Epithelial cell of prostate (primary cell): ENCODE measurements at places on chromosomes 2 and 18.

- DNase-seq: no peak
Measured at GRCh38 chr2:115299199-115299598, 856.8 kb downstream of the DPP10 start.

DNA sequence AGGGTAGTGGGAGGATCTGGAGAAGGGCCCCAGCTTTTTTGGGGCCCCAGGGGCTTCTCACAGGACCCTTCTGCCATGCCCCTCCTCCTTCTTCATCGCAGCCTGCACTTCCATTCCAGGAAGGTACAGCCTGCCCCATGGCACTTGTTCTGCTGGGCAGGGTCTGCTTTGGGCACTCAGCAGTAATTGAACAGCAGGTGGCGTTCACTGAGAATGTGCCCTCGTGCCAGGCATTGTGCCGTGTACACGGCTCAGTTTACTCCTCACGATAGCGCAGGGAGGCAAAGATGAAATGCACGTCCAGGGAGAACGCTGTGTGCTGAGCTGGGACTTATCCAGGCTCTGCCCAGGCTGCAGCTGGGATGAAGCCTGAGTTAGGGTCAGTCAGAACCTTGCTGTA is 54.8 kb upstream of the ASB18 start:
- no peak for DNase-seq

GRCh38 chr2:229715895-229716507 is 1.6 kb upstream of the DNER start:
- no peak for DNase-seq

GRCh38 chr2:169018390-169018789 is 12.7 kb downstream of the ABCB11 start:
- peak; percentile 59 for DNase-seq

GRCh38 chr2:18445433-18446320 is 114.8 kb downstream of the RDH14 start:
- no peak for DNase-seq

DNA sequence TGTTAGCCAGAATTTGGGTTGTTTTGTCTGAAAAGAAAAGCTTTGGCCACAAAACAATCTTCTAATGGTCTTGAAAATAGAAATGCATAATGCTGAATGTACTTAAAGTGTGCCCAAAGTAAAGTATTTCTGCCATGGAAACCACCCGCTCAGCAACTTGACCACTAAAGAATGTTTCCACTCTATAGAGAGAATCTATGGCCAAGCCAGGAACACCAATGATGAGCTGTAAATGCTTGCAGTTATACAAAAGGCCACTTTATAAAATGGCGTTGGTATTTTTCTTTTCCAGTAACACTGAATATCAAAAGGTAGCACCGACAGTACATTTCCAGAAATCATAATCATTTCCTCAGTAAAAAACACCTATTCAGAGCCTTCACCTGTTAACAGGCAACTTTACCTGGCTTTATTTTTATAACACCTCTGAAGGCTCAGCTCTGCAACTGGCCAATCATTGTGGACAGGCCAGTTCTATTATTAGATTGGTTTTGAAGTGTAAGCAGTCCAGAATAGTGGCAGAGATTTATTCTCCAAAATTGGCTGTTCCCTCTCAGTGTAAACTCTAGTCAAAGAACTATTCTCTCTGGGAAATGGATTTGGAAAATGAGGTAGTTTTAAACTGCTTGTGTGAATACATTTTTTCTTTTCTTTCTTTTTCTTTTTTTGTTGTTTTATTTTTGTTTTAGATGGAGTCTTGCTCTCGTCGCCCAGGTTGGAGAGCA is 36.1 kb downstream of the SLC40A1 start:
- no peak for DNase-seq

- no peak for DNase-seq
Measured at GRCh38 chr2:150469706-150470274, 17.7 kb downstream of the RND3 start.

DNA sequence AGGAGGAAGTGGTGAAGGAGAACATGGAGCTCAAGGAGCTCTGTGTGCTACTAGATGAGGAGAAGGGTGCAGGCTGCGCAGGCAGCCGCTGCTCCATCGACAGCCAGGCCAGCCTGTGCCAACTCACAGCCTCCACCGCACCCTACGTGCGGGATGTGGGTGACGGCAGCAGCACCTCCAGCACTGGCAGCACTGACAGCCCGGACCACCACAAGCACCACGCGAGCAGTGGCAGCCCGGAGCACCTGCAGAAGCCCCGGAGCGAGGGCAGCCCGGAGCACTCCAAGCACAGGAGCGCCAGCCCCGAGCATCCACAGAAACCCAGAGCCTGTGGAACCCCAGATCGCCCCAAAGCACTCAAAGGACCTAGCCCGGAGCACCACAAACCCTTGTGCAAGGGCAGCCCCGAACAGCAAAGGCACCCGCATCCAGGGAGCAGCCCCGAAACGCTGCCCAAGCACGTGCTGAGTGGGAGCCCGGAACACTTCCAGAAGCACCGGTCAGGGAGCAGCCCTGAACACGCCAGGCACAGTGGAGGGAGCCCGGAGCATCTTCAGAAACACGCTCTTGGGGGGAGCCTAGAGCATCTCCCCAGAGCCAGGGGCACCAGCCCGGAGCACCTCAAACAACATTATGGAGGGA is 9.0 kb downstream of the CCDC85A start:
- no peak for DNase-seq

DNA sequence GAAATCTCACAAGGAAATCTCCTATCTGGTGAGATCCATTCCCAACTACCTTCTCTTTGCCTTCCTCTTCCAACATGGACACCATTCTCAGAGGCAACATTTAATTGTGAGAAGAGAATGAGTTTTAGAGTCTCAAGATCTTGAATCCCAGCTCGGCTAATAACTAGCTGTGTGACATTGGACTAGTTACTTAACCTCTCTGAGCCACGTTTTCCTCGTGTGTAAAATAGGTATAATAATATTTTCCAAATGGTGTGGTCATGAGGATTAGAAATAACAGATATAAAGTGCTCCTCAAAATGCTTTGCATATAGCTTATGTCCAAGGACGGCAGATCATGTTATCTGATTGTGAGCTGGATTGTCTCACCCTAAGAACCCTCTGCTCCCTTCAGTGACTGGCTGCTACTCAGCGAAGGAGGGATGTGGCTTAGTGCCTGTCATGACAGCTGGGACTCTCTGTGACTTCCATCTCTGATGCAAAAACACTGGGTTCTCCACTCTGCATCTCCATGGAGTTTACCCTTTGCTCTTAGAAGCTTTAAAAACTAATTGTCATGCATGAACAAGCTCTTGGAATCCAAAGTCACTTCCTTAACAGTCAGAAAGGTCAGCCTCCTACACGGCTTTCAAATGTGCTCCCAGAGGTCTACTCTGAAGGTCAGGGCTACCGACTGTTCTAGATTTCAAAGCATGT is 38.4 kb upstream of the MRPL19 start:
- no peak for DNase-seq

DNA sequence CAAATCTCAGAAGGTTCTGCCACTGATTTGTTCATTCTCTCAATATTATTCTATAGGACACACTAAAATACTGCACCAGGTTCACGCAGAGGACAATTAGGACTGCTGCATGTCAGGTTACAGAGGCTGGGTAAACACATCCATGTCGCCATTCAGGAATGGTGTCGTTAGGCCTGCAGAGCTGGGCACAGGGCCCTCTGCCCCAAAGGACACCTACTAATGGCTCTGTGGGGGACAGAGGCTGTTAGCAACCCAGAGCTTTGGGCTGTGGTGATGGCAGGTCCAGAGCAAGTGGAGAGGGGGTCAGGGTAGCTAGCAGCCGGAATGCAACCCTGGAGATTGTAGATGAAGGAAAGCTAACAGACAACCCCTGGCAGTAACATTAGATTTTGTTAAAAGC is 115.9 kb downstream of the TTC32 start:
- DNase-seq: no peak

- DNase-seq: no peak
Measured at GRCh38 chr2:5590886-5591285, 101.3 kb upstream of the SOX11 start.

- no peak for DNase-seq
Measured at GRCh38 chr2:96098900-96099590, 17.3 kb downstream of the ADRA2B start.

DNA sequence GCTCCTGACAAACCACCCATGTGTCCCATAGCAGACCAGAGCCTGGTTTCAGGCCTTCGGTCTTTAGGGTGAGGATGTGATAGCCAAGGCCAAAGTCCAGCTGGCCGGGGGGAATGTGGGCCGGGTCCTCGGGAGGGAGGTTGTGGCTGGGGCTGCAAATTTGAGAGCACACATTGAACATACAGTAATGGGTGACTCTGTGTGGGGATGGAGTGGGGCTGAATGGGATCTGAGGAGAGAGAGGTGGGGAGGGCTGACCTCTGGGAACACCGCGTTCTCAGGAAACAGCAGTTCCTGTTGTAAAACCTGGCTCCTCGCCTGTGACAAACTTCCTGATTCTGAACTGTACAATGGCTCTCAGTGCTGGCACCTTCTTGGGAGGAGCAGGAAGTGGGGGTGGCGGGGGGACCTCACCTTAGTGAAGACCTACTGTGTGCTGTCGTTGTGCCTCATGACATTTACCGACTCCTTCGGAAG is 48.8 kb downstream of the MCFD2 start:
- no peak for DNase-seq

DNA sequence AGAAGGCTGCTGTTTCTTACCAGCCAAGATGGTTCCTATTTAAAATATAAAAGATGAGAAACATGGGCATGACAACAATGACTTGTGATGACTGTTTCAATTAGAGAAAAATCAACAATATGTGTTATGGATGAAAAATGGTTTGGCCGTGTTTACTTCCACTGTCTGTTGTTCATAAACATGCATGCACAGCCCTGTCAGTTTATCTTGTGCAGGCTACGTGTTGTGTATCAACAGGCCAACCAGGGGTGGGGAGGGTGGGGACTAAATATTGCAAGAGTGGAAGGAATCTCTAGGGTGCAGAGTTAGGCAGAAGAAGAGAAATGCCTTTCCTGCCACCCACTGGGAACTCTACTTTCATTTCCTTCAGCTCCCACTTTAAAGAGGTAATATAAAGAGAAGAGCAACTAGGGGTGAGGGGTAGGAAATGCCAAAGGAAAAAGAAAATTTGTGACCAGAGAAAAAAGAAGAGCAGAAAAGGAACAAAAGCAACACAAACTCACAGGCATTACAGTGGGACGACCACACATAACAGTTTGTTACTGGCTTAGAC is 116.8 kb upstream of the MEIS1 start:
- no peak for DNase-seq

DNA sequence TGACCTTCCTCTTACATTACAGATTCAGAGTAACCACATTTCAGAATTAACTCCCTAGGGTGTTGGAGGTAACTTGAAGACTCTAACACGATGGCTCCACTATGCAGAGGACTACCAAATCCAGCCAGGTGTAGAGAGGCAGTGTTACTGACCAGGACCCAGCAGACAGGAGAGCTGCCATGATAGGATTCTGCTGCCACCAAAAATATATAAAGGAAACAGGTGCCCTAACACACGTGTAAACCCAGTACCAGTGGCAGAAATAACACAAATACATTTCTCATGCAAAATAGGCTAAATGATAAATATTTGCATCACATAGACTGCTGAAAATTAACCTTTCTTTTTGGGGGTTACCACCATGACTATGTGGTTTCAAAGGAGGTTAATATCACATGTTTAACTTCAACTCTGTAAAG is 7.0 kb downstream of the ZBTB14 start:
- no peak for DNase-seq

DNA sequence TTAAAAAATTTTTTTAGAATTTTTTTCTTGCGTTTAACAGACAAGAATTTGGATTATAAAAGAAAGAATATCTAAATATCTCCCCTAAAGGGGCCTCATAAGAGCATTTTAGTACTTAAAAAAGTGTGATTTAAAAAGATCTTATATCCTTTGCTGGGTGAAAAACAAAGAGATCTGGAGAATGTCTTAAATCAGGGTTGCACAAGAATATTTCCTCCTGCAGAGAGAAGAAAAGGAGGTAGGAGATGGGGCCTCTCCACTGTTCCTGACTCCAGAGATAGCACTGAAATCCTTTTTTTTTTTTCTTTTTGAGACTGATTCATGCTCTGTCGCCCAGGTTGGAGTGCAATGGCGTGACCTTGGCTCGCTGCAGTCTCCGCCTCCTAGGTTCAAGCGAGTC is 68.5 kb upstream of the OSR1 start:
- DNase-seq: no peak

GRCh38 chr2:143261986-143262385 is 132.8 kb downstream of the ARHGAP15 start:
- no peak for DNase-seq

DNA sequence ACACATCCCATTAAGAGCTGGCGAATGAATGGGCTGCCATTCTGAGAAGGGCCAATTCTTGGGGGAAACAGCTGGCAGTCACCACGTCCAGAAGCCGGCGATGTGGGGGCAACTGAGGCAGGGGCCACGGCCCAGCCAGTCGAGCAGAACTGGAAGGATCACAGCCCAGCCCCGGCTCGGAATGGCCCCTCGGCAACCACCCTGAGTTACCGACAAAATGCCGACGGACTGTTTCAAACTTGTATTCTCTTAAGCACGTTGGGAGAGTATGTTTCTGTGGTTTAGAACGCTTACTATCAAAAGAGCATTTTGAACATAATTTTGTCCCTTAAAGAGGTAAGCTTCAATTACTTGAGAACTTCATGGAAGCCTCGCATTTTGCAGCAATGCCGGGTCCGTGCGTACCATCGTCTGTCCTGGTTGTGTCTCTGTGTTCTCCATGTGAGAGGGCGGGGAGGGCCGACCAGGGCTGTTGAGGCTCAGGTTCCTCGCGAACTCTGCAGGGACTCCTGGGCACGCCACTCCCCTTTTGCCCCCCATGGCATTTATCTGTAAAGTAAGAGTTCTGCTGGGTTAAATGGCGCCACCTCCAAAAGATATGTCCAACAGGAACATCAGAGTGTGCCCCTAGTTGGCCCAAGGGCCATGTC is 155.9 kb downstream of the TWIST2 start:
- no peak for DNase-seq

- no peak for DNase-seq
Measured at GRCh38 chr2:100905132-100905805, 85.3 kb downstream of the NPAS2 start.

GRCh38 chr2:13533524-13533922 is 816.8 kb downstream of the TRIB2 start:
- no peak for DNase-seq

- no peak for DNase-seq
Measured at GRCh38 chr2:73281244-73281643, 3.0 kb downstream of the FBXO41 start.

DNA sequence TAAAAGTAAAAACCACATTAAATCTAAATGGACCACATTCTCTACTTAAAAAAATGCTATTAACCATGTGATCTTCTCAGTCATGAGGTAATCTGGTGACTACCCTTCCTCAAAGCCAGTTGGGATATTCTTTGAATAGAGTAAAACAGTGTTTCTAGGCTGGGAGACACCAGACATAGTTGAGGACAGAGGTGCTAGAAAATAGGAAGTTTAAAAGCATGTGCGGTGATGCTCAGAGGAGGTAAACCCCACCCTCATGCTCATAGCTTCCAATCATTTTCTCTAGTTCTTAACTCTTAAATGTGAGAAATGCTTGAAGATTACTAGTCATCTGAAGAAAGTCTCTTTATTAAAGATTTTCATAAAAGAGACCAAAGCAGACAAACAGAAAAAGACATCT is 30.7 kb upstream of the ELAC1 start:
- no peak for DNase-seq

GRCh38 chr2:58046585-58047372 is at the start of gene VRK2:
TSS of gene VRK2 (plus strand) at chr2:58046806. CDS start at chr2:58048832, 2,026 bp downstream.
- DNase-seq: peak; percentile 79

GRCh38 chr2:64203858-64204632 is 59.8 kb upstream of the PELI1 start:
- no peak for DNase-seq
